ENCODE measurements at places on chromosomes 6 and 20.

DNA sequence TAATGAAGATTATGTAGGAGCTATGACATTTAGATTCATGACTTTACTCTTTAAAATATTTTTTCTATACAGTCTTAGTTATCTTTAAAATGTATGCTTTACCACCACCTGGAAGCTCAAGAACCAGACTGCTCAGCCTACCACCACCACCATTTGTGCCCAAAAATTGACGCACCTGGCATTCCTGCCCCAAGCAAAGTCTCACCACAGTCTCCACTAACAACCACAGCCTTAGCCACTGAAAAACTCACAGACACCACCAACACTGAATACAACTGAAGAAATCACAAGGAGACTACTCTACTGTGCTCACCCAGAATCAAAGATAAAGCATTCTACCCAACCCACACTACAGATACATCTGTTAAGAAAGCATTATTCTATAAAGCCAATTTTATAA is 201.9 kb upstream of the PDE10A start:
- no peak for DNase-seq

GRCh38 chr6:15290962-15291704 is 45.3 kb downstream of the JARID2 start:
- DNase-seq = no peak

DNA sequence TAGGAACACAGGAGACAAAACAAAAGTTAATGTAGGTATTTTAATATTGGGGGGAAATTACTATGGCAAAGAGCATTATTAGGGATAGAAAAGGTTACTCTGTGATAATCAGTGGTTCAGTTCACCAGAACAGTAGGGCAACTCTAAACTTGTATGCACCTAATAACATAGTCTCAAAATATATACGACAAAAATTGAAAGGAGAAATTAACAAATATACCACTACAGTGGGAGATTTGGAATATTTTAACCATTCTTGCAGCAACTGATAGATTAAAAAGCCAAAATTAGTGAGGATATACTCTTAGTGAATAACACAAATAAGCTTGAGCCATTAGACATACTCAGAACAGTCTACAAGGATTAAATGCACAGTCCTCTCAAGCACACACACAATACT is 11.0 kb downstream of the ARMC12 start:
- no peak for DNase-seq

DNA sequence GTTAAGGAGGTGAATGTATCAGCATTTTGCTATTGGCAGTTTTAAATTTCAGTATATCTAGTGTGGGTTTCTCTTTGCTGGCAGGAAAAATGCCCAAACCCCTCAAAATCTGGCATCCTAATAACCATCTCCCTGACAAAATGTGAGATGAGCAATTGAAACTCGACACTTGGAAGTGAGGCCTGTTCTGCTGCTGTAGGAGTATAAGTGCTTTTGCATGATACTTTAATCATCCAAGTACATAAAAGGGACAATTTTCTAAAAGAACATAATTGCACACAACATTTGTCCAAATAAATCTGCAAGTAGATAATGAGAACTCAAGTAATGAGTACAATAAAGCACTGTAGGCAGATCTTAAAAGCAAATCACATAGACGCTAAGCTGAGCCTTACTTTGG is 36.5 kb downstream of the LAMP5 start:
- no peak for DNase-seq

DNA sequence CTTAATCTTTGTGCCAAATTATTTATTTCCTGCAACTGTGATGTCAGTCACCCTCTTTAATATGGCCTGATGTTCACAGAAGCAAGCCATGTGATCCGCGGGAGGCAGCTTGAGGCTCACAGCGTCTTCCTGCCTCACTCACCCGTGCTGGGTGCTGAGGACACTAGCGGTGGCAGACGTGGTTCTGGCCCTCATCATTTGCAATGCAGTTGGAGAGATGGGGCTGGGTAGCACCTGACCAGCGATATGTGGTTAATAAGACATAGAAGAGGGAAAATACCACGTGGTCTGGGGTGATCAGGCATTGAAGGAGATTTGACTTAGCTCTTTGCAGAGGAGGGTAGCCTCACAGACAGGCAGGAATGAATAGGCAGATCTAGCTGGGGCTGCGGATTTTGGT is 264.7 kb downstream of the TMEM242 start:
- DNase-seq = no peak

DNA sequence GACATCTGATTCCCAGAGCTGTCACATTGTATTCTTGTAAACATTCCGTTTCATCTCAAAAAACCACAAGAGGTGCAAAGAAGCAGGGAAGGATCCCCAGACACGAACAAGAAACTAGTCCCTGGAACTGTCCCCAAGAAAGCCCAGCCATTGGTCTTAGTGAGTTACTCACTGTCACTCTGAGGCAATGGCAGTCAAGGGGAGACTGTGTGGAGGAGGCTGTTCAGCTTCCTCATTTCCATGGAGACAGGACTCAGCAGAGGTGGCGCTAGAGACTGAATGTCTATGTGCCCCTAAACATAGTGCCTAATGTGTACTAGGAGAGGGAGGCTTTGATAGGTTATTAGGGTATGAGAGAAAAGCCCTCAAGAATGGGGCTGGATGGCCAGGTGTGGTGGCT is 11.1 kb downstream of the ULBP1 start:
- DNase-seq = no peak

DNA sequence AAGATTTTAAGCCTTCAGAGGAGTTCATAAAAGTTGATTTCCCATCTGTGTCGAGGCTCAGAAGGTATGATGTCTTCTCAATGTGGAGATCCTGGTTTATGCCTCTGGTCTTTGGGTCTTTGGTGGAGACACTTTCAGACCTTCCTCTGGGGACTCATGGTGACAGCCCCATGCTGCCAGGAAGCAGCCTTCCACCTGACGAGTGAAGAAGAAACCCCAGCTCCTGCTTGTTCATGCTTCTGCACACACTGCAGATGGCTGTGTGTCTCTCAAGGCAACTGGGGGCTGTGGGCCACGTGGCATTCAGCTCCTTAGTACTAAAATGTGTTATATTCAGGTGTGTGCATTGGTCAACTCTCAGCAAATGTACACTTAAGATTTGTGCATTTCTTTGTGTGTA is 4.9 kb upstream of the SCP2D1 start:
- no peak for DNase-seq

DNA sequence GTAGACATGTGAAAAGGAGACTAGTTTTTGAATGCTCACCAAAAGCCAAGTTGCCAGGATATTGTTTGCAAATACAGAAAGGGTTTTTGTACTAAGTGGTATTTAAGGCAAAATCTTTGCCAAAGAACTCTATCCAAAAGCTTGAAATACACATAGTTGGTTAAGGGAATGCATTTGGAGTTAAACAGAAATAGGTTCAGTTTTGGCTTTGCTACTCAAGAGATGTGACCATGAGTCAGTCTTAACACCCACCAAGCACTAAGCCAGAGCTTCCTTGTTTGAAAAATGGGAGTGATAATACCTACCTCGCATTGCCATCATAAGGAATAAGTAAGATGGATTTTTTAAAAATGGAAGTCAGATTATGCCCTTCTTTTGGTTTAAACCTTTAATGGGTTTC is 191.7 kb upstream of the LAMP5 start:
- DNase-seq = no peak

DNA sequence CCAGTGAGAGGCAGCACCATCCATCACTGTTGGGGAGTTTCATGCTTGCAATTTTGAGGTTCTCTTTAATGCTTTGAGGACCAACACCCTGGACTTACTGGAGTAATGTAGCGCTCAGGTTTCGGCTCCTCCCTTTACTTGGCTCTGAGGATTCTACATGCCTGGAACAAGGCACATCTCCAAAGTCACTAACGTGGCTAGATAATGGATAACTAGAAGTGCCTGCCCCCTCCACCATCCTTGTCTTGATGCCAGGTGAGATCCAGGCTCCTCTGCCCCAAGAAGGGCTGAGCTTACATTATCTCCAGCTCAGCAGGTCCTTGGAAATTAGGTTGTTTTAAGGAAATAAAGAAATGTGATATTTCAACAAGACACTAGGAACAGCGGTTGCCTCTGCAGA is 75.5 kb upstream of the ZNFX1 start:
- DNase-seq = no peak
